ENCODE measurements at places on chromosomes 5 and 9.
A peak's percentile ranks its signal among the peaks of the same experiment; 100 is the strongest.

- peak; percentile 71 for DNase-seq
Observed at GRCh38 chr9:91174772-91175171, 186.9 kb downstream of the AUH start.

- DNase-seq: no peak
Observed at GRCh38 chr9:110128664-110129329, 79.2 kb downstream of the C9orf152 start.

DNA sequence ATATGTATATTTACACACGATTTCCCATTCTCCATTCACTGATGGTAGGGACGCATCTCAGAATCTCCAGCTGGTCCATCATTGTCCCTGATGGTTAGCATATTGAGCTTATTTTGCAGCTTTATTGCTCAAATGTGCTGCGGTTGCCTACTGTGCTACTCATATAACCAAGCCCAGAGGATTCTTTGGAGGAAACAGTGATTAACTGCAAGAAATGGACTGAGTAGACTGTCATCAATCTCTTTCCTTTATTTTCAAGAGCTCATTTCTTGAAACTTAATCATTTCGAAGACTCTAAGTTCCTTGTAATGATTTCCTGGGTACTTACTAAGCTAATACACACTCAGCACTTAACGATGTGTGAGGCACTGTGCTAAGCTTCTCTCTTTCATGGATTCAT is 119.0 kb downstream of the MAT2B start:
- DNase-seq: no peak

GRCh38 chr5:128279345-128279744 is 195.8 kb downstream of the SLC12A2 start:
- no peak for DNase-seq

DNA sequence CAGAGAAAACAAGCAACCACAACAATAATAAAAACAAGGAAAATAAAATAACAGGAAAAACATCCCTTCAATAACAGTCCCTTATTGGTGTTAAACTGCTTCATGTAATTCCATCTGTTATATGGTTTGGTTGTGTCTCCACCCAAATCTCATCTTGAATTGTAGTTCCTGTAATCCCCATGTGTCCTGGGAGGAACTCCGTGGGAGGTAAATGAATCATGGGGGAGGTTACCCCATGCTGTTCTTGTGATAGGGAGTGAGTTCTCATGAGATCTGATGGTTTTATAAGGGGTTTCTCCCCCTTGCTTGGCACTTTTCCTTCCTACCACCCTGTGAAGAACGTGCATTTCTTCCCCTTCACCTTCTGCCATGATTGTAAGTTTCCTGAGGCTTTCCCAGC is 369.8 kb downstream of the TMEM232 start:
- no peak for DNase-seq

DNA sequence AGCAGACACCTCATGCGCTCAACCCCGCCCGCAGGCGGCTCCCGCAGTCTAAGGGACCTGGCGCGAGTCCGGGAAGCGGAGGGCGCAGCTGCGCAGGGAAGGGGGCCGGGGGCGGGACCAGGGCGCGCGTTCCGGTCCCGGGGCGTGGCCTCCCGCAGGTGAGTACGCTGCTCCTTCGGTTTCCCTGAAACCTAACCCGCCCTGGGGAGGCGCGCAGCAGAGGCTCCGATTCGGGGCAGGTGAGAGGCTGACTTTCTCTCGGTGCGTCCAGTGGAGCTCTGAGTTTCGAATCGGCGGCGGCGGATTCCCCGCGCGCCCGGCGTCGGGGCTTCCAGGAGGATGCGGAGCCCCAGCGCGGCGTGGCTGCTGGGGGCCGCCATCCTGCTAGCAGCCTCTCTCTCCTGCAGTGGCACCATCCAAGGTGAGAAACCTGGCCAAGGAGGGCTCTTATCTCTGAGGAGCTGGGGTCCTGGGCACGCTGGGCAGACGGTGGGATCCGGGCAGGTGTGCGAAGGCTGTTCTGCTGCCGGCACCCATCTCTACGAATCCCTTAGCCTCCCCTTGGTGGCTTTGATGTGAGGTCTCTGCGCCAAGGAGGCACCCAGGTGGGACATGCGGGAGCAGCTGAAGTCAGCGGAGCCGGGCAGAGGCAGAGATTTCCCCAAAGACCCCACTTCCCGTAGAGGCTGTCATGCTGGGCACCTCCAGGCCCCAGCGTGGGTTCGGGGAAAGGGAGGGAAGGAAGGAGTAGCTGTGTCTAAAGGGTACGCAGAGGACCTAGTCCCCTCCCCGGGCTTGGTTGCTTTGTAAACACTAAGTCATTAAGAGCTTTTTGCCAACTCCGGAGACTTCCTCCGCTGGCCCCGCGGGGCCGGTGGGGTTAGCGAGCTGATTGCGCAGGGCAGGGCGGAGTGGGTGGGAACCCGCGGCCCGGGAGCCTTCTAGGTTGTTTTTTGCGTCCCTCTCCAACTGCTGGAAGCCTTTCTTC is at the start of gene F2RL1:
TSS of gene F2RL1 (plus strand) at position 187 of the 988 bp plus-strand sequence. CDS start at position 340, 153 bp downstream.
- peak; percentile 74 for DNase-seq

GRCh38 chr5:139844472-139845145 is 49.0 kb downstream of the PSD2 start:
- peak; percentile 91 for DNase-seq

GRCh38 chr5:14270209-14270702 is 127.1 kb downstream of the TRIO start:
- peak; percentile 88 for DNase-seq

DNA sequence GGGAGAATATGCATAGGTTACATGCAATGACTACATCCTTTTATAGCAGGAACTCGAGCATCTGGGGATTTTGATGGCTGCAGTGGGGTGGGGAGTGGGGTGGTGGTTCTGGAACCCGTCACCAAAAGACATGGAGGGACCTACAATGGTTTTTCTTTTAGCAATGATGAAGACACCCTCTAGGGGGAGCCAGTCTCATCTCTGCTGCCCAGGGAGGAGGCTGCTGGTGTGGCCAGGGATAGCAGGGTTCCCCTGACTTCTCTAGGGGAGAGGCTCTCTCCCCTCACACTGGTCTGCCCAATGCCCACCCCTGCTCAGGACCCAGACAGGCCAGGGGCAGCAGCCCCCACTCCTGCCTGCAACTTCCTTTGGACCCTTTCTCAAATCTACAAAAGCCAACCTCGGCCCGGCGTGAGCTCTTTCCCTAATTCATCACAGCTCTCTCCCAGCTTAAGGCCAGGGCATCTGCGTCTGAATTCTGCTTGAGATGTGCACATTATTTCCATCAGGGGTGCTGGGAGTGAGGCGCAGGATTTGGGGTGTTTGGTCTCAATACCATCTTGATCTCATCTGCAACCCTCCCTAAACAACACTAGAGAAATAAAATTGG is 73.6 kb upstream of the RETREG1 start:
- peak; percentile 73 for DNase-seq

- no peak for DNase-seq
Observed at GRCh38 chr5:54534191-54535004, 16.8 kb downstream of the SNX18 start.

GRCh38 chr5:74056107-74056788 is 430.3 kb downstream of the ARHGEF28 start:
- no peak for DNase-seq

DNA sequence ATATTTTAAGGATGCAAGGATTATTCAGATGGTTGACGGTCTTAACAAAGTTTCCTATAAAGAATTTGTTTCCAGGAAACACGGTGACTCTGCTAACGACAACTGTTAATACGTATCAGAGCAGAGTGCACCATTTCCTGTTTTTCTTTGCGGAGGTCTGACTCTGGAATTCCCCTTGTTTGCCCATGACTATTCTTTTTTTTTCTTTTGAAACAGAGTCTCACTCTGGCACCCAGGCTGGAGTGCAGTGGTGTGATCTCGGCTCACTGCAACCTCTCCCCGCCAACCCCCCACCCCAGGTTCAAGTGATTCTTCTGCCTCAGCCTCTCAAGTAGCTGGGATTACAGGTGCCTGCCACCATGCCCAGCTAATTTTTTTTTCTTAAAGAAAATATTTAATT is 115.9 kb downstream of the CDC42SE2 start:
- peak; percentile 74 for DNase-seq

DNA sequence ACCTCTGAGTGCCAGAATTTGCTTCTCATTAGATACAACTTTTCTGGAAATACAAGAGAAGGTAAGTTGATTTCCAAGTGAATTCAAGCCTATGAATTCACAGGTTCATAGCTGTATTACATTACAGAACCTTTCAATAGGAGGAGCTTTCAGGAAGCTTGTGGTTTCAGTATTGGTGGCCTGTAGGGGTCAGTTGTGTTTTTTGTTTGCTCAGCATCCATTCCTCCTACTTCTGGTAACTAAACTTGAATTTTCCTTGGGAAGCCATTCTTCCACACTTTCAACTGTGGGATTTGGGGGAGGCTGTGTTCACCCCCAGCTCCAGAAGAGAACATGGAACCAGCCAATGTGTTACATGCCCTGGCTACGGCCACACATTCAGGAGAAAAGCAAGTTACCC is 5.6 kb upstream of the CYSTM1 start:
- no peak for DNase-seq

GRCh38 chr9:16064771-16065170 is 511.9 kb downstream of the CCDC171 start:
- DNase-seq: no peak

- DNase-seq: no peak
Observed at GRCh38 chr9:81305561-81306182, 383.7 kb downstream of the TLE1 start.

GRCh38 chr5:151150471-151151262 is 6.9 kb downstream of the ANXA6 start:
- DNase-seq: peak; percentile 81

DNA sequence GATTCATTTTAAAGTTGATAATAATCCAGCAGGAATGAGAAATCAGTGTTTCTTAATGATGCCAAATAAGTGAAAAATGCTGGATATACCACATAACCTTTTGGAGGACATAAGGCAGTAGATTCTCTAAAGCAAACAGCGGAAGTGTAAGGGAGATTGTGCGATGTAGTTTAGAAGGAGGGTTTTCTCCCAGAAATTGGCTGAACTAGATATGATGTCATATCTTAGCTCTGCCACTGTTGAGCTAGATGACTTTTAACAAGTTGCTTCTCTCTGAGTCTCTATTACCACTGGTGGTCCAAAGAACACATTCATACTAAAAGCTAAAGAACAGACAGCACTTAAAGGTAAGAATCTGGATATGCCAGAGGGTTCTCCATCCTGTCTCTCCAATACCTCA is 107.0 kb downstream of the NR6A1 start:
- DNase-seq: no peak

- DNase-seq: no peak
Observed at GRCh38 chr5:139904816-139905661, 109.4 kb downstream of the PSD2 start.

DNA sequence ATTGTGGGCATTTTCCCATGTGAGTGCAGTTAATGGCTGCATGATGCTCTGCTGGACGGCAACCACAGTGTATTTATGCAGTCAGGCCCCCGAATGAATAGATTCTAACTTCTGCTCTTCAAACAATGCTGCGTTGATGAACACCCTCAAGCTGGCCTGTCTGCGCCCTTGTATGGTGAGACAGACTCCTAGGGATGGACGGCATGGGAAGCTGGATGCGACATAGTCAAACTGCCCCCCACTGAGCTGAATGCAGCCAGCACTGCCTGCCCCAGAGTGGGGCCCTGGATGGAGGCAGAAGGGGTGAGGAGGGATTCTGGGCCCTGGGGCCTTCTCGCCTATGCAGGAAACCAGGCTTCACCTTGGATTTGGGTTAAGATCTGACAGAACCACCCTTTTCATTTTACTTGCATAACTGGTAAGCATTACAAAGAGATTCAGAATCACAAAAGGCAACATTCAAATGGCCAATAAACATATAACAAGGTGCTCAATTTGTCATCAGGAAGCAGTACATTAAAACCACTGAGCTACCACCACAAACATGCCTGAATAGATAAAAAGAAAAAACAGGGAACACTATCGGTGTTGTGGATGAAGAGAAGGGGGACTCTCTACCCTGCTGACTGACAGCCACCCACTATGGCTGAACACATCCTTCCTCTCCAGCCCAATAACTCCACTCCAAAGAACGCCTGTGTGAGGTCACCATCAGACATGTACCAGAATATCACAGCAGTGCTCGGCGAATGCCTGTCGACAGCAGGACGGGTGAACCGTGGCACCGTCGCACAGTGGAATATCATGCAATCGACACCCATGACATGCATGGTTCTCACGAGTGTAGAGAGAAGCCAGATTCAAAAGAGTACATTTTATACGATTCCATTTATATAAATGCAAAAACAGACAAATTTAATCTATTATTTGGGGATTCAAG is 79.1 kb downstream of the RAPGEF1 start:
- no peak for DNase-seq
